Transverse colon (tissue), 4 donors: ENCODE measurements at places on chromosomes 12 and 14. TPM values are rescaled to one million over a fixed set of nuclear protein-coding genes. Genes with fewer than 3 reads are reported as not detected.

- DNase-seq, result no peak
Observed at GRCh38 chr12:57261428-57261865, 10.5 kb upstream of the STAC3 start.

DNA sequence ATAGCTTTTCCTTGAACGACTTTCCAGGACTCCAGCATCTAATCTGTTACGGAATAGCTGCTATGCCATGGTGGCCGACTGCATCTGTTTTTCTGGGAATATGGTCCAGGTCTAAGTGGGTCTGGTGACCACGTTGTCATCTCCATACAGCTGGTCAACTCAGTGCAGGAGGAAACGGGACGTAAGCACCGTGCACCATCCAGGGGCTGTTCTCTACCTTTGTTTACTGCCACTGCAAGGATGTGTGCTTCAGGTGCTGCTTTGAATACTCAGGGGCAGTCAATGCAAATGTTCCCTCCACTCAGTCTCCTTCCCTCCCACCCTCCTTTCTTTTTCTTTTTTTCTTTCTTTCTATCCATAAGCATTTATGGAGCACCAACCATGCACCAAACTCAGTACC, 648.2 kb downstream of the VRK1 start:
- no peak for DNase-seq

Gene ANGEL1
- 10.3 TPM for total RNA-seq

DNA sequence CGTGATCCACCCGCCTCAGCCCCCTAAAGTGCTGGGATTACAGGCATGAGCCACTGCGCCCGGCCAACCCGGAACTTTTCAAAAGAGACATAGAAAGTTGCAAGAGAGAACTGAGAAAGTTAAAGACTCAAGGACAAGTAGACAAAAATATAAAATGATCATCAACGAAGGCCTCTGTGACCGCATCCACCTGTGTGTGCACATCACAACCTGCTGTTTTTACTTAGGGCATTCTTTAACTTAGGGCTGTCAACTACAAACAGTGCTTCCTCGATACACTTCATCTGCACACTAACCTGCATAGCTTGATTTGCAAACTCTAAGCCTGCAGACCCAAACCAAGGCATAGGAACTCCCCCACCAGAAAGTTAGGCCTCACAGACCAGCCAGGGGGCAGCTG, 14.8 kb downstream of the P2RX2 start:
- no peak for DNase-seq

- DNase-seq, result no peak
Observed at GRCh38 chr12:120649442-120650232, 9.2 kb downstream of the CABP1 start.

Gene MYO1H
- total RNA-seq, result not detected

Gene CLEC4D
- not detected for total RNA-seq

GRCh38 chr14:97306133-97306759, 509.1 kb downstream of the VRK1 start:
- no peak for DNase-seq

GRCh38 chr12:25347716-25348592, 97.2 kb upstream of the KRAS start:
- no peak for DNase-seq

DNA sequence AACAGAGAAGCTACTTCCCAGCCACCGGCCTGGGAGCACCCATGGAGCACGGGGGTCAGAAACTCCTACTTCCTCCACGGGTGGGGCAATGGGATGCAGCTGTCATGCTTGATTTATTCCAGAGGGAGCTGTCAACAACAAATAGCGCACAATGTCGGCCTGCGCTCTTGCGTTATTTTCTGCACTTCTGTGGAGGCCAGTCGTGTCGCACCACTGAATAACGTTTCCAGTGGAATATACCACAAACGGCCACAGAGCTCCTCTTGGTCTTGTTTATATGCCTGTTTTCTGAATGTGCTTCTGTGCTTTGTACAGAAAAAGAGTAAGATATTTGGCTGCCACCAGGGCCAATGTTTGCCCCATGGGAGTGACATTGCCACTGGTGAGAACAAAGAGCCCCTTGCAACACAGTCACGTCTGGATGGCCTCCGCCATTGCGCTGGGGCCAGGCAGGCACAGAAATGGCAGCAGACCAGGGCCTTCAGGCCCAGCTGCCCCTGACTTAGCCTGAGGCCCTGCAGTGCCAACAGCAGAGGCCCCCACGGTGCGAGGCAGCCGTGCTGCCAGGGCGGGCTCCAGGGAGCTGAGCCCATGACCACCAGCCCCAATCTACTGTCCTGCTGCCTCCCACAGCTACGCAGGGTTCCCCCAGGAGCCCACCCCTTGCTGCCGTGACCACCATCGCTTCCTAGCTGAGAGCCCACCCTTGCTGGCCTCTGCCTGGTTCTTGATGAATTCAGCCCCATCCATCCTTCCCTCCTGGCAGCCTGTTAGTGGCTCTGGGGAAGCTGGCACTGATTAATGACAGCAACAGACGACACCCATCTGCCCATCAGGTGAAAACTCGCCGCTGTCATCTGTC, 28.9 kb upstream of the TMEM179 start:
- DNase-seq, result no peak

- peak; percentile 45 for DNase-seq
Observed at GRCh38 chr12:21941506-21942376, 515 bp upstream of the ABCC9 start.

Gene NKX2-1
- not detected for total RNA-seq

GRCh38 chr12:58629376-58629775, 290.9 kb downstream of the LRIG3 start:
- DNase-seq, result no peak

Gene TGM1
- not detected for total RNA-seq

Gene FUT8
- total RNA-seq, result 7.9 TPM

GRCh38 chr12:122862110-122862634, 26.9 kb downstream of the HIP1R start:
- DNase-seq, result no peak

DNA sequence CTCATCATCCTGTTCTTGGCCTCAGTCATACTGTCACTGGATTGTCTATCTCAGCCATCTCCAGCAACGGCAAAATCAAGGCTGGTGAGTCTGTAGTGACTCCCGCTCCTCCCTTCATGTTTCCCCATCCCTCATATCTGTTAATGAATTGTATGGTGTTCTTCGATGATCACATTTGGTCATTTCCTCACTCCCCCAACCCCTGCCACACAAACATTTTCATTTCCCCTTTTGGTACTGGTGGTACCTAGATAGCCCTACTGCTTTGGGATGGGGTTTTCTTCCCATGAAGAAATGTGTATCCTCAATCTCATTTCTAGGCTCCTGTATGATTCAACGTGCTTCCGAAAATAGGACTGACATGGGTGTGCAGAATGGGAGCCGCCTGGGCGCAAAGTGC, 2.7 kb upstream of the KLHL33 start:
- no peak for DNase-seq

- no peak for DNase-seq
Observed at GRCh38 chr12:118472940-118473339, 96.6 kb downstream of the SUDS3 start.

- DNase-seq, result no peak
Observed at GRCh38 chr12:124777399-124778372, 86.0 kb downstream of the SCARB1 start.

GRCh38 chr12:117516034-117516433, 154.6 kb upstream of the NOS1 start:
- DNase-seq, result no peak

Gene PLCZ1
- total RNA-seq, result not detected

- no peak for DNase-seq
Observed at GRCh38 chr12:2940564-2940963, 18.6 kb upstream of the TEAD4 start.

Gene FLRT2
- 3.5 TPM for total RNA-seq

Gene PRIMA1
- total RNA-seq, result 8.2 TPM

Gene ARHGAP9
- 11.7 TPM for total RNA-seq

Gene PTHLH
- total RNA-seq, result not detected

Gene TCL1B
- not detected for total RNA-seq

Gene TBC1D30
- total RNA-seq, result 5.2 TPM

Gene INHBE
- not detected for total RNA-seq

DNA sequence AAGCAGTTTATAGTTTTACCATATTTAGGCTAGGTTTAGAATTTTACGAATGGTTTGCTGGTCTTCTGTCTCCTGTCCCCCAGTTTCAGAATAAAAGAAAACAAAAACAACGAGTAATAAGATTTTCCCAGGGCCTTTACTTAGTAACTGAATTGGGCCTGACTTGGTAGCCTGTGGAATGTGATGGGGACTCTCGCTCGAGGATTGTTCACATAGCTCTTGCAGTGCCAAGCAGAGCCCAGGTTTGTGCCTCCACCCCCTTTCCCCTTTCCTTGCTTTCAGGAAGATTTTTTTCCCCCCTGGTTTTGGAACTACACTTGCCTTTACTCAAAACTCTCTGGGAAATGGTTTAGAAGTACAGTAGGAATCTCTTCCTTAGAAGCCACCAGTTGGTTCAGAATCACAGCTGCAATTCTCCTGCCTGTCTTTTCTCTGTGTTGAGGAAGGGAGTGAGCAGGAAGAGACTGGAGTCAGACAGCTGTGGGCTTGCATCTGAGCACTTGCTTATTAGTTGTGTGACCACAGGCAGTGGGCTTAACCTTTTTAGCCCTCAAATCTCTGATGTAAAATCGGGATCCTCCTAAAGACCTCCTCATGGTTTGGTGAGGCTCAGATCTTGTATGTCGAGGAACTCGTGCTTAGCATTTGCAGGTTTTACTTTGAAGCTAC, 501.2 kb downstream of the PCNX1 start:
- DNase-seq, result no peak

GRCh38 chr12:14260011-14260993, 105.2 kb upstream of the ATF7IP start:
- DNase-seq, result peak; percentile 91

DNA sequence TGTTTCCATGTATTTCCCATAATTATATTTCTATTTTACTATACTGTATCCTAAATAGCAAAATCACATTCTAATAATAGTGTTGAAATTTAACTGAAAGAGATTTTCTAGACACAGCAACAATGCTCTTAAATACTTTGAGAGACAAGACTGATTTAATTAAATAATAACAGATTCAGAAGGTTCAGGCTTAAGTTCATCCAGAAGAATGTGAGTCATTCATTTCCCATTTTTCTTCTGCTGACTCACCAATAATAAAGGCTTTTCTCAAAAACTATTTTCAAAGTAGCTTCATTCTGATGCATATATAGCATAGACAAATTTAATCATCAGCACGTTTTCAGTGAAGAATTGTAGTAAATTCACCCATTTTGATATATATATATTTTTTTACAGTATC, 481.4 kb downstream of the MDGA2 start:
- DNase-seq, result no peak

- DNase-seq, result no peak
Observed at GRCh38 chr12:93759512-93760081, 82.4 kb downstream of the CRADD start.

Gene KRT72
- not detected for total RNA-seq

- DNase-seq, result no peak
Observed at GRCh38 chr12:103278329-103278728, 217.4 kb downstream of the C12orf42 start.

DNA sequence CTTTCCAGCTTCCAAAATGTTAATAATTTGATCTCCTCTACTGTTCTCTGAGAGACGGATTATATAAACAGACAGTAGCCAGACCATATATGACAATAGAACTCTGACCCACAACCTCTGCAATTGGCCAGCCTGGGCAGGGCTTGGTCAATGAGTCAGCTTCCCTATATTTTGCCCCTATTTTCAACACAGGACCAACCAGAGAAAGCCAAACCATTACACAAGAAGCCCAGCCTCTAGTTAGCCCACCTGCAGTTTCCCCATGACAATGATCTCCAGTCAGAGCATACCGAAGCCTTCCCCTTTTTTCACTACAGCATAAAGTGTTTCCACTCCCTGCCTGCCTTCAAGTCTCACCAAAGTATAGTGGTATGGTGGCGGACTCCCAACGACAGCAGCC, 7.6 kb upstream of the EXD2 start:
- no peak for DNase-seq

GRCh38 chr12:18108611-18109010, 18.6 kb upstream of the RERGL start:
- DNase-seq, result no peak

DNA sequence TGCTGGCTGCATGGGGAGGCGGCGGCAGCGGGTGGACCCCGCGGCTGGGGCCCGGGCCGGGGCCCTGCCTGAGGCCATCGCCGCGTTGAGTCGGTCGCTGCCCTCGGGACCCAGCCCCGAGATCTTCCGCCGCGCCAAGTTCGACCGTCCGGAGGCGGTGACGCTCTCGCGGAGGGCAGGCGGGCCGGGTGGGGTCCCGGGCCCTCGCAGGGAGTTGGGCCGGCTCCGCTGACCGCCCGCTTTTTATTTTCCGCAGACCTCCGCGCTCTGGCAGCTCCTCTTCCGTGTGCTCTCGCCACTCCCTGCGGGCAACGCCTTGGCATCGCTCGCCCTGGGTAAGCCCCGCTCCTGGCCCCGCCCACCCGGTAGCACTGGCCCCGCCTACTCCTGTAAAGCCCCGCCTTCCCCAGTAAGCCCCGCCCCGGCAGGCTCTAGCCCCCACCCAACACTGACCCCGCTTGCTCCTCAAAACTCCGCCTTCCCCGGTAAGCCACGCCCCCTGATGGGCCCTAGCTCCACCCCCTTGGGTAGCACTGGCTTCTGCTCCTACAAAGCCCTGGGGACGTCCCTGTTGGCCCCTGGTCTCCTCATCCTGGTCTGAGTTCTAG, 424 bp downstream of the TEDC1 start:
- DNase-seq, result peak; percentile 83

DNA sequence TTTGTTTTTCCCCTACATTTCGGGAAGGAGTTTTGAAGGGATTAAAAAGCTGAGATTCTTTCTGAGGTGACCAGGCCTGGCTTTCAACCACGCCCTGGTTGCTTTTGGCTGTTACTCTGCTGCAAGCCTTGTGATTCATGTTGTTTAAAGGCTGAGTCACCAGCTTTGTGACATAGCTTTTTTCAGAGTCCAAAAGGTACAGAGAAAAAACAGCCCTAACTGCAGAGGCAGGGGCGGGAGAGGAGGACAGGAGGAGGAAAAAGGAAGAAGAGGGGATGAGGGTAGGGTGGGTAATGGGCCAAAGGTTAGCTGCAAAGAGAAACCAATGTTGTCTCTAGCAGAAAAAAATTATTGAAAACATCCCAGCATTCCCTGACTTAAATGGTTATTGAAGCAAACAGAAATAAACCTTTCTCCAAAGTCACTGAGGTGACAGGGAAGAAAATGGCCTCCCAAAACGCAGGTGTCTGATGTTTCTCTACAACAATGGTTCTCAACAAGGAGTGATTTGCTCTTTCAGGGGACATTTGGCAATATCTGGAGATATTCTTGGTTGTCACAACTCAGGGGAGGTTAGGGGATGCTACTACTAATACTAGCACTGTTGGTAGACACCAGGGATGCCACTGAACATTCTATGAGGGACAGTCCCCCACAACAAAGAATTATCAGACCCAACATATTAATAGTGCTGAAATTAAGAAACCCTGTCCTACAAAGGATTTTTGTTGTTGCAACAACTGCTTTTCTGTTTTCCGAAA, 2.1 kb upstream of the UBC start:
- peak; percentile 84 for DNase-seq
